ENCODE measurements at places on chromosomes 5 and 9.

DNA sequence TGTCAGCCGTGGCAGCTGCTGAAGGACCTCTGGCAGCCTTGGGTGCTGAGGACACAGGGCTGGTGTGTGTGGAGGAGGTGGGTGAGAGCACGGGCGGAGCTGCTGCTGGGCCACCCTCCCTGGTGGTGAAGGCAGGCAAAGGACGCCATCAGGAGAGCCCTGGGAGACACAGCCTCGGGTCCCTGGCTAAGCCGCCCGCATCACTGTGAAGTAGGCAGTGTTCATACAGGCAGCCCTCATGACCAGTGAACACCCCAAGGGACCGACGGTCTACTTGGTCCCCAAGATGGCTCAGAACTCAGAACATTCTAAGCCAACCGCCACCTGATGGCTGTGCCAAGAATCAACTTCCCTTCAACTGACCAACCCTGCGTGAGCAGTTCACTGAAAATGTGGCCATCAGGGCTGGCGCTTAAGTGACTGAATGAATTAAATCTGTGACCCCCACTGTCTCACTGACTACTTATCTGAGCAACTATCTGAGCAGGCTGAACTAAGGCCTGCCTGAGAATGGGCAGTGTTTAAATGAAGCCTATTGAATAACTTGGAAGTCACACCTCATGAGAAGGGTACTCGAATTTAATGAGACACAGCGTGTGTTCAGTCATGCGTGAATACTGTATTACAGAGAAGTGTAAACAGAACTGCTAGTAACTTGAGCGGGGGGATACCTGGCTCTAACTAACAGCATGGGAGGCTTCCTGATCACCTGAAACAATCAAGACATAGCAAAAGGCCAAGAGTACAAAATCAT lies 54.7 kb upstream of the SIMC1 start:
- DNase-seq = no peak

DNA sequence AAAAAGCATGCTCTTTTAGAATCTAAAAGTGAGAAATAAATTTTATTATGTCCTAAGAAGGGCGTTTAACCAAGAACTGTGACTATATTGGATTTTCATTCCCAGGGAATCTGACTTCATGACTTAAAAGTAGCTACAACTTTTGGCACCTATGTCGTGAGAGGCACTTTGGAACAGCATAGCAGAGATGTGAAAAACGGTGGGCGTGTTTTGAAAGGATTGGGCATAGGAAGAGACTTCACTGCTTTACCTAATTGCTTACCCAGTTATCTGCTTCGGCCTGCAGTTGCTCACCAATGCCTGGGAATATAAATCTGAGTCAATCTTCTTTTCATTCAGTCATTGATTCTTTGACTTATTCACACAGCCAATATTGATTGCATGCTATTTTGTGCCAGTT lies 363.4 kb downstream of the DNAH5 start:
- DNase-seq = no peak

GRCh38 chr5:137320056-137321045 lies 178.8 kb downstream of the SPOCK1 start:
- peak; percentile 19 for DNase-seq

DNA sequence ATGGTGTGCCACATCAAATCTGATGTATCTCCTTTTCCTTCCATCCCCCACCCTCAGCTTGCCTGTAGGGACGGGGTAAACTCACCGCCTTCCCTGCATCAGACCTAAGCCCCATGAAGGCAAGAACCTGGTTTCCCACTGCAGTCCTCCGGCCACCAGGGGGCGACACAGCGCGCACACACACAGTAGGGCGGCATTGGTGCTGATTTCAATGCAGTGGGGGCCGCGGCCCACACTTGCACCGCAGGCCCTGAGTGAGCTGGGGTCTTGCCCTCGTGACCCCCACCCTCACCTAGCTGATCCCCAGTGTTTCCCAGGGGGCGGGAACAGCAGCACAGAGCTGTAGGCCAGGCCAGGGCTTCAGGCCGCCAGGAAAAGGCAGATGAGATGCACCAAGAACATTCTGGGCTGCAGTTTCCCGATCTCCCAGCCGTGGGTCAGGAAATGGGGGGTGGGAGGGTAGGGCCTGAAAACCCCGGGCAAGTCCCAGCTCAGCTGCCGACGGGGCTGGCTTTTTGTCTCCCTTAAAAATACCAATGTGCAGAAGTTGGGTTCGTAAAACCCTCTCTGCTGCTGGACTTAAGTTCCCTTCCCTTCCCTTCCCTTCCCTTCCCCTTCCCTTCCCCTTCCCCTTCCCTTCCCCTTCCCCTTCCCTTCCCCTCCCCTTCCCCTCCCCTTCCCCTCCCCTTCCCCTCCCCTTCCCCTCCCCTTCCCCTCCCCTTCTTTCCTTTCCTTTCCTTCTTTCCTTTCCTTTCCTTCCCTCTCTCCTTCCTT lies 19.5 kb downstream of the FAM163B start:
- DNase-seq = no peak

- DNase-seq = no peak
These were observed 128.9 kb downstream of the CPLANE1 start for GRCh38 chr5:37120270-37120669.

DNA sequence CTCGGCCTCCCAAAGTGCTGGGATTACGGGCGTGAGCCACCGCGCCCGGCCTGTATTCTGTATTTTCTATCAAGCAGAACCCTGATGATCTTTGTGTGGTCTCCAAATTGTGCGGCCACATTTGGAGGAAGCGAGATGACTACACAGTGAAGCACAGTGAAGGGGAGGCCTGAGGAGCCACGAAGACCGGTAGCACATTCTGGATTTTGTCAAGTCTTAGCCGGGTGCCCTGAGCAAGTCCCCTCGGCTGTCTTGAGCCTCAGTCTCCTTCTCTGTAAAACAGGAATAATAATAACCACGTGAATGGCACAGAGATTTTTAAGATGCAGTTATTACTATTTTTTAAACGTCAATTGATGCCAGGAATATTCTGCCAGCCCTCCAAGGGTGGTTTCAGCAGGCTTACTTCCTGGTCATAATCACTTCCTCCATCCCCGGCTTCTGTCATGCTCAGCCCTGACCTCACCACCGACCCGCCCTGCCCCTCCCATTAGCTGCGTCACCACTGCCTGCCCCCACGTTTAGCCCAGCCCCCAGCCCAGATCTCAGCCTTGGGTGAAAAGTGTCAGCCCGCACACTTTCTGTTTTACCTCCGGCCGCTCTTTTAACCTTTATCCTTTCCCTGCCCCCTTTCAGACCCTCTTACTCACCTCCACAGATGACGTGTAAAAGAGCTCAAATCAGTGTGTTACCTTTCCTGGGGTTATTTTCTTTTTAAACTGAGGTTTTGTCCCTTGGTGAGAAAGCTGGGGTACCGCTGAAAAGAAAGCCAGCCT lies 27.0 kb upstream of the ERGIC1 start:
- DNase-seq = no peak

- no peak for DNase-seq
These were observed 49.4 kb downstream of the MAMDC2 start for GRCh38 chr9:70093095-70093494.

DNA sequence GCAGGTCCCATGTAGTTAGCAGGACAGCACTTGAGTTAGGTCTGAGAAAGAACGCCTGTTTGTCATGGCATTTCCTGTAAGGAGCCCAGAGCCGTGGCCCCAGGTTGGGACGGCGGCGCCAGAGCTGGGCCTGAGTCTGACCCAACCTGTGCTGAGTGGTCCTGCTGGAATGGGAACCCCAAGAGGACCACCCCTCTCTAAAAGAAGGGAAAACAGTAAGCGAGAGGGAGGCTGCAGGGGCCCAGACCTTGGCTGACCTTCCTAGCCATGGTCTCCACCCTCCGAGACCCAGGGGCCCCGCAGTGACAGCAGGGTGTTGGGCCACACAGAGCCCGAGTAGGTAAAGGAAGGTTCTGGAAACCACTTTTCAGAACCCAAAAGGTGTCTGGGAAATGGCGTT lies 1.8 kb upstream of the LRRC14B start:
- no peak for DNase-seq

GRCh38 chr9:8613346-8613825 lies 813.8 kb upstream of the DMAC1 start:
- no peak for DNase-seq

DNA sequence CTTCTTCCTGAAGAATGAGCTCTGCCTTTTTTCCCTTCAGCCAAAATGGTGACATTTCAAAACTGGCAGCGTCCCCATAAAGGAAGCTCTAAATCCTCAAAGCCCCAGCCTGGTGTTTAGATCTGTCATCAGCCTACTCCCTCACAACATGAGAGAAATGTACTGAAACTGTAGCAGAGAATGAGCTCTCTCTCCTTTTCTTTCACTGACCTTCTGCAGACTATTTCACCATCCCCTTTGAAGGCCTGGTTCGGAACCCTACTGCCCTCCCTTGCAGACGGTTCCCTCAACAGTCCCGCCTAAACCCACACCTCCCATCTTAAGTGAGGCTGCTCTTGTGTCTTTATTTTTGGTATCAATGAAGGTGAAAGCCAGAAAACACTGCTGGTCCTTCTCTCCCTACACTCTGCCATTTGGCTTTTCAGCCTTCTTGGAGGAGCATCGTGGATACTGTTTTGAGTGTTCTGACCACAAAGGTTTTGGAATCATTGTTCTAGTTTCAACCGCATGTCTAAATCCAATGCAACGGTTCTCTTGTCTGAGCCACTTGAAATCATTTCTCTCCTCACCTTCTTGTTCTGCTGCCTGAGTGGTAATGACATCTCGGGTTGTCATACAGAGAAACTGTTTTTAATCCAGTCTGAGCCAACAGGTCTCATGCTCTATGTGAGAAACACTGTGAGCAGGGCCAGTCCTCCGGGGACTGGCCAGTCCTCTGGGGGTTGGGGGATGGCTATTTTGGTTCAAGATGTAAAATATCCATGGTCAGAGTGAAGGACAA lies 39.0 kb downstream of the ITK start:
- DNase-seq = no peak

DNA sequence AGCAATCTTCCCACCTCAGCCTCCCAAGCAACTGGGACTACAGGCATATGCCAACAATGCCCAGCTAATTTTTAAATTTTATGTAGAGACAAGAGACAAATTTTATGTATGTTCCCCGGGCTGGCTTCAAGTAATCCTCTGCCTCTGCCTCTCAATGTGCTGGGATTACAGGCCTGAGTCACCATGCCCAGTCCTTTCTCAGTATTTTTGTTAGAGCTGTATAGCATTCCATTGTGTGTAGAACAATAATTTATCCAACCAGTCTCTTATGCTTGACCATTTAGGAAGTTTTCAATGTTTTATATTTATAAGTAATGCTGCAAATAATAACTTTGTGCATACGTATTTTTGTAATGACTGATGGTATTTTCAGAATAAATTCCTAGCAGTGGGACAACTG lies 38.9 kb upstream of the CTXN3 start:
- no peak for DNase-seq

- DNase-seq = no peak
These were observed 39.7 kb upstream of the TJP2 start for GRCh38 chr9:69134412-69134811.

- no peak for DNase-seq
These were observed 70.6 kb downstream of the DCP2 start for GRCh38 chr5:113047234-113047633.

- DNase-seq = no peak
These were observed 1.7 kb downstream of the GRIN3A start for GRCh38 chr9:101736717-101737116.

- peak; percentile 28 for DNase-seq
These were observed at the start of gene SPOCK1 for GRCh38 chr5:137498736-137499505. SPOCK1 (minus strand) TSS chr5:137499326.

DNA sequence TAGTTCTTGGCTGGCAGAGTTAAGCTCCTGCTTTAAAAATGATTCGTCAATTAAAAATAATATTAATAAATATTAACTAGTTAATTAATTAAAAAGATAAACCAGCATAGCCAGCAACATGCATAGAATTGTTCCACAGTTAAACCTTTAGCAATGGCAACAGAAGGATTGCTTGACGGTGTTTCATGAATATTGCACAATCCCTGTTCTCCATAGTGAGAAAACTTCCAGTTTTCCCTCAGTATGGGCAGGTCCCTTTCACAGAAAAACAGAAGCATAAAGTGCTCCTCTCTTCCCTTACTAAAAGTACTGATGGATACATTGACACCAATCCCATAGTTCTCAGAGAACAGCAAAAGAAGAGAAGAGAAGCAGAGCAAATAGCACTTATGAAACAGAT lies 71.4 kb upstream of the CAST start:
- no peak for DNase-seq

- no peak for DNase-seq
These were observed 474 bp downstream of the HMGCR start for GRCh38 chr5:75337366-75338021.

GRCh38 chr9:126635661-126636439 lies 22.1 kb downstream of the LMX1B start:
- no peak for DNase-seq

DNA sequence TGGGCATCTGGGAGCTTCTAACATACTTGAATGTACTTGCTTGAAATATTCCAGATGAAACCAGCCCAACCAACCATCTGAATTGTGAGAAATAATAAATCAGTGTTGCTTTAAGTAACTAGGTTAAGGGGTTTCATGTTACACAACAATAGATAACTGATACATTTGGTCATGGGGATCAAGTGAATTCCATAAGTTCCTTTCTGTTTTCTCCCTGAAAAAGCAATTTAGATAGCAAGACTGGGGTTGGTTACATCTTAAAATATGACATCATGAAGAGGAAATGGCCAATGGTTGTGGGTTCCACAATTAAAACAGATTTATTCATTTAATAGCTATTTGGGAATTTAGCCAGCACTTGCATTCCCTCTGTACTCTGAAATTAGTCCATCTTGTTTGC lies 559.7 kb downstream of the TLR4 start:
- DNase-seq = no peak

DNA sequence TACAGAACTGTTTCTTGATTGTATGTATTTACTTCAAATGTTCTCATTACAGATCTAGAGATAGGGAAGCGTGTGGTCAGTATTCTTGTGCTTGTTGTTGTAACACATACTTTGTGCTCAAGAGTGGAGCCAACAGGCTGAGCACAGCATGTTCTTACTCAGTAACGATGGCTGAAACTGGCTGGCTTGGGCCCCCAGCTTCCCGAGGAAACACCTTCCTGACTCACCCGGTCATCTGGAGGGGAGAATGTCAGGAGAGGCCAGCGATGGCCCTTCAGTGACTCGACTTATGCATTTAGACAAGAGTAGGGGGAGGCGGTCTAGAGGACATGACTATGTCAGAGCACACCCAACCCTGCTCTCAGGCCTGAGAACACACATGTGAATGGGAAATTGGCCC lies 25.6 kb downstream of the ZNF474 start:
- no peak for DNase-seq

DNA sequence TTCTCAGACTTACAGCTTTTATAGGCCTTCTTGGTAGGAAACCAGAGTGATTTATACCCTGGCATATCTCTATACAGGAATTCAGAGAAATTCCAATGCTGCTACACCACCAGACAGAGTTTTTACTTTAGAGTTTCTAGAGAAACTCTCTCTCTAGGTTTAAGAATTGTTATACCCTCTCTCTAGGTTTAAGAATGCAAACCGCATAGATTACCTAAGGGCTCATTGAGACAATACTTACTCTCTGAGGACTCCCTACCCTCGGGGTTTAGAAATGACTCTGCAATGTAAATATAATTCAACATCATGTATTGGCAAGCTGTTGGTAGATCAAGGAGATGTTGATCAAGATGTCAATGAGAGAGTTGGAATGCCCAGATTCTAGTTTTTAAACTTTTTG lies 15.3 kb upstream of the ELAVL2 start:
- DNase-seq = no peak

- DNase-seq = no peak
These were observed 11.9 kb upstream of the OR13C8 start for GRCh38 chr9:104556830-104557634.
